Vagina (tissue), 2 donors: ENCODE measurements at places on chromosomes 4 and X. TPM values are rescaled to one million over a fixed set of nuclear protein-coding genes. Genes with fewer than 3 reads are reported as not detected.

DNA sequence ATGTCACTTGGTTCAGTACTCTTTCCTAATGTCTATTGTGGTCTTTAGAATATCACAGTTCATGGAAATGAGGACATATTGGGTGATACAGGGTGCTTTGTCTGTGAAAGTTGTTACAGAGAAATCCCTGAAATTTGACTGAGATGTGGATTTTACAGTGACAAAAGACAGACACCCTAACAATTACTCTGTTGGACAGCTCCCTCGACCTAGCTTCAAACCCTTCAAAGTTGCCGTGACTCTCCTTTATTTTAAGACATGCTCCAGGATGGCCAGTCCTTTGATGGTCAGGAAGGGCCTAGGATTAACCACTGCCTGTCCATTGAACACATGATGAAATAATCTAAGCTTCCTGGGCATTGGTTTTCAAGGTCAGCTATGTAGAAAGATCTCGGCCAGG, 4.0 kb downstream of the DCX start:
- no peak for DNase-seq

- no peak for DNase-seq
Observed at GRCh38 chr4:37793562-37793961, 32.9 kb upstream of the PGM2 start.

GRCh38 chr4:84110040-84110439, 389.1 kb downstream of the NKX6-1 start:
- DNase-seq, result no peak

DNA sequence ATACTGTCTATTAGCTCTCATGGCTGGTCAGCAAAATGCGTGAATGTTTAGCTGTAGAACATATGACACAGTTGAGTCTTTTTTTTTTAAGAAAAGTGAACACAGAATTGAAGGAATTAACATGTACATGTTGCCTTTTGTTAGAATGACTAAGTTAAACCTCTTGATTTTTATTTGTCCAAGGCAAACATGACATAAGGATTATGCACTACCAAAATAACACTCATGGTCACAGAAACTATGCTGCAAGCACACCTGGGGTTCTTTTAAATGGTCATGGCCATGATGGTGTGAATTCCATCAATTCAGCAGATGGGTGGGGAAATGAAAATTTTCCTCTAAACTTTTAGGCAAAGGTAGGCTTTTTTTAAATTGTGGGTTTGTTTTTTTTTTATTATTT, 80.1 kb upstream of the CXCL13 start:
- DNase-seq, result no peak

DNA sequence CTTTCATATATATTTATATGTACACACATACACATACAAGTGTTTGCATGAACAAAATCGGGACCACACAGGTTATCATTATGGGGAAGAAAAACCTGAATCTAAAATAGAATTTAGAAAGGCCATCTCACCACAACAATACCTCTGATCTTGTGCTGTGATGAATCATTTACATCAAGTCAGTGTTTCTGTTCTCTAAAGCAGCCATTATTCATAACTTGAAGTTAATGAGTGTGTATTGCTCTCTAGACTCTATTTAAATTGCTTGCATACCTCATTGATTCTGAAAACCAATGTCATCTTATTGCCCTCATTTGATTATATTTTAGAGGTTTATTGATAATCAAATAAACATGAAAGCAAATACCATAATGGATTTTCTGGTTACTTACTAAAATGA, 71.6 kb downstream of the FAM114A1 start:
- DNase-seq, result no peak

DNA sequence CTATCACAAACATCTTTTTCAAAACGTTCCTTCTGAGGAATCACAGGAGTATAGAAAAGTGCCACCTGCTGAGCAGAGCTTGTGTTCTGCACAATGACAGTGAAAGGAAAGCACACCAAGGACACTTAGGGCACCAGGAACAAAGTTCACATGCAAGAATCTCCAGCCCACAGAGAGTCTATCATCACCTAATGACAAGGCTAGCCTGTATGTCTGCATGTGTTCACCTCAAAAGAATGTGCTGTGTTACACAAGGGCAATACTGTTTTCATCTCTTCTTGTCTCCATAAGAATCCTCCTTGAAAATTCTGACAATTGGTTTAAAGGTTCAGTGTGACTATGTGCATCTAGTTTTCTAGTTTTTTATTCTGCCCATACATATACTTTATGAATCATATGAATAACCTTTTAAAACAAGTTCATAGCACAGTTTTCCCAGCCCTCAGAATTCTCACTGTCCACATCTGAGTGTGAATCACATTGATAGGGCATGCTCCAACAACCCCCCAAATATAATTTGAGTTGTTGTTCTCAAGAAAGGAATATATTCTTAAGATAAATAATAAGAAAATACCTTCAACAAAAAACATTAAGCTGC, 118.0 kb downstream of the PWWP3B start:
- no peak for DNase-seq

- DNase-seq, result no peak
Observed at GRCh38 chr4:10164877-10165283, 48.3 kb upstream of the WDR1 start.

GRCh38 chr4:7976025-7976424, 36.4 kb upstream of the AFAP1 start:
- no peak for DNase-seq

DNA sequence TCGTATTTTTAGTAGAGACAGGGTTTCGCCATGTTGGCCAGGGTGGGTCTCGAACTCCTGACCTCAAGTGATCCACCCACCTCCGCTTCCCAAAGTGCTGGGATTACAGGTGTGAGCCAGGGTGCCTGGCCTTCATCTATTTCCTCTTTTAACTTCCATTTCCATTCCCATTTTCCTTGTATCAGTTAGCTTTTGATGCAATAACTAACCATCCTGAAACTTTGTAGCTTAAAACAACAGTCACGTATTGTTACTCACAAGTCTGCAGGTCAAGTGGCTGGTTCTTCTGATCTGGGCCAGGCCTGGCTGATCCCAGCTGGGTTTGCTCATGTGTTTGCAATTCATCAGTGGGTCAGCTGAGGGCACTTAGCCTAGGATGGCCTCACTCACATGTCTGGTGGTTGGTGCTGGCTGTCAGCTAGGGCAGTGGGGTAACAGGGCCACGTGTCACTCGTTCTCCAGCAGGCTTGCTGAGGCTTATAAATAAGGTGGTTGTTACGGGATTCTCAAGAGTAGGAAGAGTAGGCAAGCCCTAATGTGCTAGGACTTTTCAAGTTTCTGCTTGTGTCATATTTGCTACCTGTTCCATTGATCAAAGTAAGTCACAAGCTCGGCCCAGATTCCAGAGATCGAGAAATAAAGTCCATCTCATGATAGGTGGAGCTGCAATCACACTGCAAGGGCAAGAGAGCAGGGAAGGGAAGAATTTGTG, 88.2 kb downstream of the SOWAHB start:
- no peak for DNase-seq

Gene ITIH6
- total RNA-seq, result not detected

DNA sequence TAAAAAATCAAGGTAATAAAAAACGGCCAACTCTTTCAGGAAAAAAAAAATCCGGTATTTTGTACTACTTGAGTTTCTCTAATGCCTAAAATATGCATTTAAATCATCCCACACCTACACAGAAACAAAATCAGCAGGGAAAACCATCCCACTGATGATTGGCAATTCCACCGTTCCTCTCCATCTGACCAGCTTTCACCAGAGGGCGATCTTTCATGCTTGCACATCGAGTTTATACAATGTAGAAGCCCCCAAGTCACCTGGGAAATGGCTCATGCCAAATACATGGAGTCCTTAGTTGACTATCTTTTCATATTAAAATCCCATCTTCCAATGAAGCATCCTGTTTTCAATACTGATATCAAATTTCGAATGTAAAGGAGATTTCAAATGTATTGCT, 69.2 kb downstream of the PTCHD1 start:
- DNase-seq, result no peak

DNA sequence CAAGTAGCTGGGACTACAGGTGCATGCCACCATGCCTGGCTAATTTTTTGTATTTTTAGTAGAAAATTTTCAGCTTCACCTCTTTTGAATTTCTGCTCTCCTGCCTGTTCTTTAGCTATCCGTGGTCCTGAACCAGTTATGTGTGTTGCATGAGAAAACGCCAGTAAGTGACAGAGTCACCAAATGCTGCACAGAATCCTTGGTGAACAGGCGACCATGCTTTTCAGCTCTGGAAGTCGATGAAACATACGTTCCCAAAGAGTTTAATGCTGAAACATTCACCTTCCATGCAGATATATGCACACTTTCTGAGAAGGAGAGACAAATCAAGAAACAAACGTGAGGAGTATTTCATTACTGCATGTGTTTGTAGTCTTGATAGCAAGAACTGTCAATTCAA, 13.9 kb downstream of the ALB start:
- DNase-seq, result no peak

- DNase-seq, result no peak
Observed at GRCh38 chrX:97898798-97899197, 1015.1 kb downstream of the RPA4 start.

Gene OPHN1
- 11.5 TPM for total RNA-seq

DNA sequence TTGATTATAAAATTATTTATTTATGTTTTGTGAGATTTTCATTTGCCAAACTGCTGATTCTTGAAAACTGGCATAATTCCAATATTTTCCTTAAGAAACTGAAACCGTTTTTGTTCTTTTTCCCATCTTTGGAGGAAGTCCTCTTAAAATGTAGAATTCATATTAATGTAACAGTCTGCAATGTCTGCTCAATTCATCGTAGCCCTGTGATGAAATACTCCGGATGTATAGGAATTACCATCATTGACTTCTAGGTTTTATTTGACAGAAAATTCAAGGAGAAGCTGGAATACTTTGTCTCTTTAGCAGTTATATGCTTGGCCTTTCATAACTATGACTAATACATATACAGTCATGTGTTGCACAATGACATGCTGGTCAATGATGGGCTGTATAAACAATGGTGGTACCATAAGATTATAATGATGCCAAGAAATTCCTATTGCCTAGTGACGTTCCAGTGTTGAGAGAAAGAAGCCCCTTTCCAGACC, 185.0 kb upstream of the GPRIN3 start:
- DNase-seq, result no peak

GRCh38 chr4:3452376-3452775, 10.6 kb downstream of the HGFAC start:
- DNase-seq, result no peak

DNA sequence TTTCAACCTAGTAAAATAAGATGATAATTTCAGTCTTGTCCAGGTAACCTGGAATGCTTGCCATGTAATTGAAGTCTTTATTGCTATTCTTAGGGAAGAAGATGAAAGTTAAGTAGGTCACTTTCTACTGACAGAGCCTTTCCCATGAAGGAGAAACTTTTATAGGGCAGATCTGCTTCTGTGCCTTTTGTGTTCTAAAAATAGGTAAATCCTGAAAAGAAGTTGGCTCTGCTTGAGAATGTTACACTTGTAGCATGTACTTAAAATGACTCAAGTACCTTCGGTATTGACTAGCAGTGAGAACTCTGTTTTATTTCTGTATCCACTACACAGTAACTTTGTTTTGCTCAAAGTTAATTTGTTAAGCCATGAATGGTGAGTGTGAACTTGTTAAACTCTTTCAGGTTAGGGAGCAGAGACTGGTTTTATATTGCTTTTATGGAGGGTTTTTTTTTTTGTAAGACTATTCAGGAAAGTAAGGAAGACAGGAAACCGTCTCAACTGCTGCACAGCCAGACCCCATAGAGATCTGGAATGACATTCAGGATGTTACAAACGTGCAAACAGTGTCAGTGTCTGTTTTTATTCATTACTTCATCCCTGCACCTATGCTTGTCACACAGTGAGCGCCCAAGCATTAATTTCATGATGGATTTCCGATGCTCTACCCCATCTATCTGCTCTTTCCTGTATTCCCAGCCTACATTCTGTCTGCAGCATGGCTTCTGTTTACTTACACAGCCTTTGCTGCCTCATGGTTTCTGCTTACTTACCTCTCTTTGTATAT, 53.0 kb downstream of the SEPTIN11 start:
- no peak for DNase-seq
